ENCODE measurements at places on chromosomes 13 and 19.

GRCh38 chr13:65943708-65944107, 1286.4 kb downstream of the PCDH9 start:
- no peak for DNase-seq

GRCh38 chr13:93559718-93560117, 333.1 kb downstream of the GPC6 start:
- DNase-seq = no peak

GRCh38 chr19:38734426-38735256, 9.6 kb downstream of the CAPN12 start:
- DNase-seq = peak; percentile 63

- DNase-seq = no peak
Measured at GRCh38 chr13:96080676-96081075, 9.2 kb upstream of the HS6ST3 start.

DNA sequence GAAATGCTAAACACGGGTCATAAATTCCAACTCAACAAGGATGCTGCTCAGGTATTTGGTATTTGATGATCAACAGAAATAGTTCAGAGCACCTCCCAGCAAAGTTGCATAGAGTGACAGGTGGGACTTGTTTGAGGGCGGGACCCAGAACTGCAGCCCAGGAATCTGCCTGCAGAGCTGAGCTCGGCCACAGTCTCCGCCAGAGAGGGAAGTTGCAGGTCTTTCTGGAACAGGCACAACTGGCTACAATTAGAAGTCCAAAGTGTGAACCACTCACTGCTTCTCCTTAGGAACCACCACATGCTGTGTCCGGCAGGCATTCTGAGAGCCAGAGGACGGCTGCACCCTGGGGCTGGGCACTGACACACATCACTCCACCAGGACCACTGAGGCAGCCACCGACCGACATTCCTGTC, 1.1 kb downstream of the SLC15A1 start:
- DNase-seq = no peak

- no peak for DNase-seq
Measured at GRCh38 chr19:35403116-35403760, 32.4 kb downstream of the GPR42 start.

DNA sequence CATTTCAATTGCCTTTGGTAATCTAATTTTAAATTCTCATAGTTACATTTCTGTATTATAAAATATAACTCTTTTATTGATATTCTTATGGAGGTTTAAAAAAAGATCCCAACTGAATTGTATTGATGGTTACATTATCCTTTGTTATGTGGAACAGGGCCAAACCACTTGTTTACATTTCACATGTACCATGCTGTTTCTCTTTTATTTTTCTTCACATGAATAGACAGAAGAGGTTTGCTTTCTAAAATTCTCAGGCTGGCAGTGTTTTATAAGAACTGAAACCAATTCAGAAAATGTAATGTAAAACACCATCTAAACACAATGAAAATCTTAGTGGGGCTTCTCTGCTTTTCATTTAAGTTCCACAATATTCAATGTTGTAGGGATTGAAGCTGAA, 122.5 kb downstream of the GPC5 start:
- no peak for DNase-seq

DNA sequence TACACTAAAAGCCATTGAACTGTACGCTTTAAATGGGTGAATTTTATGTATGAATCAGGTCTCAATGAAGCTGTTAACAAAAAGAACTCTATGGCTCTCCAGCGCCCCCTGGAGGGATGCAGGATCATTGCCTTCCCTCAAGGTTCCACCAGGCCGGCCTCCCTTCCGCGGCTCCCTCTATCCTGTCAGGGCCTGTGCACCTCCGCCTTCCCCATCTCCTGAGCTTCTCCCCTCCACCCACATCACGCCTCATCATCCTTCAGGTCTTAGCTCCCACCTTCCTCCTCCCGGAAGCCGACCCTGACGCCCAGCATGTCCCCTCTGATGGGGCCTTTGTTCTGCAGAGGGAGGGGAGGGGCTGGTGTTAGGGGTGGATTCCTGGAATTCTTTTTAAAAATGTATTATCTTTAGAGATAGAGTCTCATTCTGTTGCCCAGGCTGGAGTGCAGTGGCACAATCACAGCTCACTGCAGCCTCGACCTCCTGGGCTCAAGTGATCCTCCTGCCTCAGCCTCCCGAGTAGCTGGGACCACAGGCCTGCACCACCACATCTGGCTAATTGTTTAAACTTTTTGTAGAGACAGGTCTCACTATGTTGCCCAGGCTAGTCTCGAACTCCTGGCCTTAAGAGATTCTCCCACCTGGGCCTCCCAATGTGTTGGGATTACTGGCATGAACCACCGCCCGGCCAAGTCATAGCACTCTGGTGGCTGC, 27.7 kb downstream of the MEIS3 start:
- peak; percentile 95 for DNase-seq

GRCh38 chr13:37201081-37201480, 95.6 kb upstream of the CSNK1A1L start:
- DNase-seq = no peak

DNA sequence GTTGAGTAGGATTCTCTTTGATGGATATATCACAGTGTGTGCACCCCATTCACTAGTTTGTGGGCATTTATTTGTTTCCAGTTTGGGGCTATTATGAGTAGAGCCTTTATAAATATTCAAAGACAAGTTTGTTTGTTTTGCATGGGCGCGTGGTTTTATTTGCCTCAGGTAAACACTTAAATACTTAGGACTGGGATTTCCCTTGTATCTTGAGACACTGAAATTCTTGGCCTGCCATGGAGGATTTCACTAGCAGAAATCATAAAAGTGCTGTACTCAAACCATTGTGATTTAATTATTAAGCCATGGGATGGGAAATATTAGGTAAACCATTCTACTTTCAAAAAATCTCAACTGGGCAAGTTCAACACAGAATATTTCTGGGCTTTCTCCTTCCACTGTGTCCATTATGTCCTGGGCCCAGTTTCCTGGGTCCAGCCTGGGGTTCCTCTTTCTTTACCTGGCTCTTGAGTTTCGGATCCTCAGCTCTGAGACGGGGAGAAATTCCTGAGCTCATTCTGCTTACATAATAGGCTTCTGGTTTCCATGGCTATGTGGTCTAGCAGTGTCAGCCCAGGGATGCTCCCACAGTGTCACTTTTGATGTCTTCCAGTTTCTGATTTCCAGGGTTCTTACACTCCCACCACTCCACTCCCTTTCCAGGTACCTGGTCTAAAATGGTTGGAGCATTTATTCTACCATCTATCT, 14.4 kb downstream of the MYO16 start:
- DNase-seq = no peak

DNA sequence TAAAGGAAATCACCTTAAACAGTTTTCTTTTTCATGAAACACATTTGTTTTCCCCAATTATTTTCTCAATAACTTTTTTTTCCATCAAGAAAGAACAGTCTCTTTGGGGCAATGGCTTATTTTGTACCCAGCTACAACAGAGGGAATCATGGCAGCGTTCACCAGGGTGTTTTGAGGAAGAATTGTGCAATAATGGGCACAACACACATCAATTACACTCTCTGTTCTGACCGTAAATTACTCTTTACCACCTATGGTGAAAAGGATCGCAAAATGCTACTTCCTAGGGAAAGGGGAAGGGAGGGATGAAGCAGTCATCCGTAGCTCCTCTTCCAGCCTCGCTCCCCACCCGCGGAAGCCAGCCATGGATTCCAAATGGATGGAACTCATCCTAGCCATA, 38.6 kb downstream of the TMTC4 start:
- DNase-seq = no peak

DNA sequence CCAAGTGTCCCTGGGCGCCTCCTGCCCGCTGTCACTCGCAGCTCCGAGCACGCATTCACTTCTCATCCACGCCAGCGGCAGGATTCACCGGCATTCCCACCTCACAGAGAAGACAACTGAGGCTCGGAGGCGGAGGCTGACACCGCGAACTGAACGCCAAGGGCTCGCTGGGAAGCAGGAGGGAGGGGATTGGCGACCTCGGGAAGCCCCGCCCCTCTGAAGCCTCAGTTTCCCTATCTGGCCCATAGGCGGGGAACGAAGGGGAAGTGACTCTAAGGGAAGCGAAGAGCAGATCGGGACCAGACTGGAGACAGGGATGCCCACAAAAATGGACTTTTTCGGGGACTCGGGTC, 256 bp downstream of the MICOS13 start:
- DNase-seq = no peak

DNA sequence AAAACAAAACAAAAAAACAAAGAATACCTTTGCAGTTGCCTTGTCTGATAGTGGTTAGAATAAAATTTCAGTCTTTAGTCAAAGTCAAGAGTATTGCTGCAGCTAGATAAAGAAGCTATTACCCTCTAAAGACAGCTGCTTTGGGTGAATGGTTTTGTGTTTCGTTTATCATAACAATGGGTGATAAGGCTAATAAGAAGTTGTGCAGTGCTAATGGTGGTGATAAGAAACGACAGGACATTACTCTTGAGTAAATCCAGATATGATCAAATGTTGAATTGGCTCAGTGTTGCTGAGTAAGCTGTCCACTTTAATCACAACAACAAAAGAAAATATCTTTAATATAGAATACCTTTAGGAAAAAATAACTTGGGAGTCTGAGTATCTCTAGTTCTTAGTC, 1825.3 kb downstream of the SLITRK5 start:
- DNase-seq = no peak

- DNase-seq = no peak
Measured at GRCh38 chr13:90919153-90919552, 428.3 kb upstream of the MIR17HG start.

DNA sequence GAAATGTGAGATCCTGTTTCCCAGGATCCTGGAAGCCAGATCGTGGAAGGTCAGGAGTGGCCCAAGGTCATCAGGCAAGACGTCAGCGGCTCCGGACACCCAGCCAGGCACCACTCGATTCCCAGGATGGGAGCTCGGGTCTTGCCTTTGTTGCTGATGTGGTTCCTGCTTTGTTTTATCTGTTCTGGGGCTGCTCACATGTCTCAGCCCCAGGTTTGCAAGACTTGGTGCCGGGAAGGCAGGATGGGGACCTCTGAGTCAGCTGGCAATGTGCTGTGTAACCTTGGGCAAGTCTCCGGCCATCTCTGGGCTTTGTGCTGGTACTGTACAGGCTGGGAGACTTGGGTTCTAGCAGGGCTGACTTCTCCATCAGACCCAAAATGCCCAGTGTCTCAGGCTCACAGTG, 1.4 kb upstream of the FCHO1 start:
- peak; percentile 44 for DNase-seq

DNA sequence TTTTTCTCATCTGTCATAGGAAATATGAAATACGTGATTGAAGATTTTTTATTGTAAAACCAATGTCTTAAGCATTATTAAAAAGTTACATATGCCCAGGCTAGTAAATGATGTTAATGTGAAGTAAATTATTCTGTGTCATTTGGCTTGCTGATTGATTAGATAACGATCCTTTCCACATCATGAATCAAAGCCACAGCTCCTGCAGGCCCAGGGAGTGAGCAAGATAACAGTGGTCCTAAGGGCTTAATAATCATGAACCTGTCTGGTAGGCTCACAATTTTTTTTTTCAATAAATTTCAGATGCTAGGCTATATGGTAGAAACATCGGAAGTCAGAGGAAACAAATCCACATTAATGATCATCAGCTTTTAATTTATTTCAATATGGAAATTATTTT, 269.0 kb upstream of the SLC10A2 start:
- DNase-seq = no peak

- no peak for DNase-seq
Measured at GRCh38 chr13:37491661-37492060, 106.9 kb downstream of the POSTN start.
